ENCODE measurements at places on chromosomes 2 and 18.

- no peak for DNase-seq
These were observed 261.4 kb downstream of the DYSF start for GRCh38 chr2:71714601-71715240.

- DNase-seq: no peak
These were observed 10.2 kb downstream of the ALPG start for GRCh38 chr2:232416521-232417470.

DNA sequence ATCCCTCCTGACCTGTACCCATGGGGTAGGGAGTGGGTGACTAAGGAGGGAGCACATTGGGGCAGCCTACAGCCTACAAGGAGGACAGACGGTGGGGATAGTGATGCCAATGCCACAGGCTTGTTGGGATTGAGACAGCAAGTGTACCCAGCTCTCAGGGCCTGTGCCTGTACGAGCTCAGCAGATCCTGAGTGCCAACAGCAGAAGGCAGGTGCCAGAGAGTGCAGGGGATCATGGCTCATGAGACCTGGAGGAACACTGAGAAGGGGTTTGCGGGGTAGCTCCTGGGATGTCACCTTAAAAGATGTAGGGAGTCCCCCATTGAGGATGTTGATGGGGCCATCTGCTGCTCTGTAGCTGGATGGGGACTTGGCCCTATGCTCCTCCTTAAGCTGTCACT lies 10.3 kb upstream of the SNED1 start:
- DNase-seq: no peak

DNA sequence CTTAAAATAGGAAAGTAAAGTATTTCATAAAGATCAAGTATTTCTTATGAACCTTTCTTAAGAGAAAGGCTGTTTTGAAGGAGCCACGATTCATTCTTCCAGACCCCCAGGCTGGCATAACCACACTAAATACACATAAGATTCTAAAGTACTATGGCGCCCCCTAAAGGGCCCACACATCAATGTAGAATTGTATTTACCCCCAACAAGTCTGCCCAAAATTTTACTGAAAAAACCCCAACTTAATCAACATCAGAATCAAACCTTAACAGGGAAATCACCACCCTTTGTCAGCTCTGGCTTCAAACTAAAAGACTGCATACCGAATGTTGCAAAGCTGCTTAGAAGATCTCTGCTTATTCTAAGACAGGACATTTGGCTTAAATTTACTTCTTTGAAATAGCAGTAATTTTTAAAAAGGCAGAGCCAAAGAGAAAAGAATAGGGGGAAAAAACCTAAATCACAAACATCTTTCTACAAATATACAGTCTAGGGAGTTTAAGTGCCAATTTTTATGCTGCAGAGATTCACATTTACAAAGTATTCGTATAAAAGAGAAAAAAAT lies 20.4 kb upstream of the BCL2 start:
- peak; percentile 21 for DNase-seq

- no peak for DNase-seq
These were observed 1.7 kb downstream of the TNFRSF11A start for GRCh38 chr18:62326646-62327348.

DNA sequence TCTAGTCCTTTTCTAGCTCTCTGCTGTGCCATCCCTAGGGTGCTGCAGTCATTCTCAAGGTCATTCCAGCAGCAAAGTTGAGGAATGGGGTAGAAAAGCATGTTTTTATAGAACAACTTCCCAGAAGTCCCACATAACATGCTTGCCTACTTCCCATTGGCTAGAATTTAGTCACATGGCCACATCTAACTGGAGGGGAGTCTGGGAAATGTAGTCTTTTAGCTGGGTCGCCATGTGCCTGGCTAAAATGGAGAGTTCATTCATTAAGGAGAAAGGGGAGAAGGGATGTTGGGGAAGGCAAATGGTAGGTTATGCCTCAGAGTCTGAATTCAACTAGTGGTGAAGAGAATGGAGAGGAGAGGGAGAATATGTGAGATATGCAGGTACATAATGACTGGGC lies 85.7 kb downstream of the SLC4A3 start:
- DNase-seq: no peak

DNA sequence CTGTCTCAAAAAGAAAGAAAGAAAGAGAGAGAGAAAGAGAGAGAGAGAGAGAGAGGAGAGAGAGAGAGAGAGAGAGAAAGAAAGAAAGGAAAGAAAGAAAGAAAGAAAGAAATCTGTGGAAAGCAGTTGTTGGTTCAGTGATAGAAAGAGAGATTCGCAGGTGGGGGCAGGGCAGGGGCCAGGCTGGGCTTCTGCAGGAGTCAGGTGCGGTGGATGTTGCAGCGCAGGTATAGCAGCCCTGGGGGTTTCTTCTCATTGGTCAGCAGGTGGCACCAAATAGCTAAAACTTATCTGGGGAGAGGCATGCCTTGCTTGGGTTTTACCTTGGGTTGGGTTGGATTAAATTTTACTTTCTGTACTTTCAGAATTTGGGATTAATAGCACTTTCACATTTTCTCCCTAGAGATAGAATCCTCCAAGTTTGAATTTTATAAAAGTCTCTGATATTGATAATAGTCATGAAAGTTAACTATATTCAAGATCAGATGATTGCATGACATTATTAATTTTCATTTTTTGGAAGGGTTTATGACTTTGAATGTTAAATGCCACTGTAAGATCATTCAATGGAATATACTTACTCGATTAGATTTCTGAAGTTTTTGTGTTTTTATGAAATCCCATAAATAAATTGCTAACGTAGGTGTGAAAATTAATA lies 66.6 kb downstream of the SPTBN1 start:
- DNase-seq: peak; percentile 28

DNA sequence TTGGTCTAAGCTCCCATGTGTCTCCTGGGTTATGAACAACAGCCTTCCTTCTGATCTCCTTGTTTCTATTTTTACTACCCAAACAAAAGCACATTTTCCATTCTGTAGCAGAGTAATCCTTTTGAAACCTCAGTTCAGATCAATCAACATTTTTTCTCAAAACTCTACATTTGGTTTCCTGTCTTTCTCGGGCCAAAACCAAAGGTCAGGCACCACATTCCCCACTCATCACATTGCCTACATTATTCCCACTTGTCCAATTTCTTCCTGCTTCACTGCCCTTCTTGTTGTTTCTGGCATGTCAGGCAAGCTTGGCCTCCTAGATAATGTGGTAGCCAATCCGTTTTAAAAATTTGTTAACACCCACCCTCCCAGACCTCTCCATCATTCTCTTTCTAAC lies 196.8 kb downstream of the PPP1R1C start:
- DNase-seq: no peak

DNA sequence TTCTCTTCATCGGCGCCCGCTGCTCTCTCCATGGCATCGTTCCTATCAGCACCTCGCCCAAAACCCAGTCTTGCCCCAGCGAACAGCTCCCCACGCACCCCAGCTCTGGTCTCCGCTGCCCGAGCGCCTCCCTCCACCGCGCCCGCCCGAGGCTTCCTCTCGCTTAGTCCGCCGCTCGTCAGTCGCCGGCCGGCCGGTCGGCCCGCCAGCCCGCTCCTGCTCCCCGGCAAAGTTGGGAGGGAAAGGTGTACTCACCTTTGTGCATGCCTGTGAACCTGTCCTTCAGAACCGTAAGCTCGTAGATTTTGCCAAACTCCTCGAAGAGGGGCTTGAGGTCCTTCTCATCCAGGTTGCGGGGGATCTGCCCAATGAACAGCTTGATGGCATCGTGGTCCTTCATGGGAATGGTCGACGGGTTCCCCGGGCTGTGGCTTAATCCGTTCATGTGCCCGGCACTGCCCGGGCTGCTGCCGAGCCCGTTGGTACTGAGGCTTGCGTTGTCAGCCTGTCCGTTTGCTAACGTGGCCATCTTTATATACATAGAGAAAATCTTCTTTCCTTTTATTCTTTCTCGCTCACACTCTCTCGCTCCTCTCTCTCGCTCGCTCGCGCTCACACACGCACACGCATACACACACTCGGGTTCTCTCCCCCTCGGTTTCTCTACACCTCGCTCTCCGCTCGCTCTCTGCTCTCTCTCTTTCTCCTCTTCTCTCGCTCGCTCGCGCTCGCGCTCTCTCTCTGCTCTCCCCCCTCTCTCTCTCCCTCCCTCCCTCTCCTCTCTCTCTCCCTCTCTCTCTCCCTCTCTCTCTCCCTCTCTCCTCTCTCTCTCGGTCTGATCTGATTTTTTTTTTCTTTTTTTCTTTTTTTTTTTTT lies at the start of gene CELF4:
Gene CELF4, minus strand, starts transcription at position 698 of the 876 bp plus-strand sequence.
- DNase-seq: no peak

GRCh38 chr2:23423873-23424680 lies 39.1 kb downstream of the KLHL29 start:
- DNase-seq: no peak

DNA sequence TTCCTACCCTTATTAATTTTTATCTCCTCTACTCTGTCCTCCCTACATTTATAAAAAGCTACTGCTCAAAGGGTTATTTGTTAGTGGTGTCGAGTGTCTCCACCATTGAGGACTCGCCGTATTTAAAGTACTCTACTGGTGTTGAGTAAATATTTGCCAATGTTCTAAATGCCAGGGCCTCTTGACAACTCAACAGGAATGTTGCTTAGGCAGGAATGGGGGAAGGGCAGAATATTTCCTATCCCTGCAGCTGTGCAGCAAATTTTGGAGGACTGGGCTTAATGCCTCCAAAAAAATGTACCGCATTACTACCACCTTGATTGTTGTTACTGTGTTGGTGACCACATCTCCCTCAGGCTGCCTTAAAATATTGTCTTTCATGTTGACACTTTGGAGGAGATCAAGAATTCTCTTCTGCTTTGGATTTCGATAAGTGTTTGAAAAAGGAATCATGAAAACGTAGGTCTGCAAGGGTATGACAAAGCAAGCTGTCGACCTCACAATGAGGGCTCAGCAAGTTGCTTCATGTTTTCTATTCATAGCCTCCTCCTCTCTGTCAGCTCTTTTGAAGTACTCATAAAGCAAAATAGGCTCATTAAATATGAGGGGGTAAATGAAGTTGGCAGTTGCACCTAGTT lies 84.3 kb downstream of the EFEMP1 start:
- DNase-seq: no peak

DNA sequence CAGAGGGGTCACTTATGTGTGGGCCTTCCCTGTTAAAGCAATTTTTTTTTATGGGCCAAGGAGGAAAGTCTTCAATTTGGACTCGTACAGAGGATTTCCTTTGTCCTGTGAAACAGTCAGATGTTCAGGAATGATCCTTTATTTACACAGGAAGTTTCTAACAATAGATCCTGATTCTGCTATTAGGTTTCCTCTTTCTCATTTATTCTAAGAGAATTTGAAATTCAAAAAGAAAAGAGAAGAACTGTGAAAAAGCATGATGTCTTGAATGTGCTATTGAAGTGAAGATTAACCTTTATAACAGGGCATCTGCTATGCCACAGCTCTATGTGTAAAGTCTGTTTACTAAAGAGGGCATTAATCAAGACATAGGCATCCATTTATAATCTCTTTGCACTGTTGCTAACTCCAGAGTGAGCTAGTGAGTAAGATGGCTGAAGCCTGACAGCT lies 105.3 kb upstream of the FAM98A start:
- no peak for DNase-seq

- DNase-seq: no peak
These were observed 87.6 kb downstream of the C2orf74 start for GRCh38 chr2:61249521-61250071.

DNA sequence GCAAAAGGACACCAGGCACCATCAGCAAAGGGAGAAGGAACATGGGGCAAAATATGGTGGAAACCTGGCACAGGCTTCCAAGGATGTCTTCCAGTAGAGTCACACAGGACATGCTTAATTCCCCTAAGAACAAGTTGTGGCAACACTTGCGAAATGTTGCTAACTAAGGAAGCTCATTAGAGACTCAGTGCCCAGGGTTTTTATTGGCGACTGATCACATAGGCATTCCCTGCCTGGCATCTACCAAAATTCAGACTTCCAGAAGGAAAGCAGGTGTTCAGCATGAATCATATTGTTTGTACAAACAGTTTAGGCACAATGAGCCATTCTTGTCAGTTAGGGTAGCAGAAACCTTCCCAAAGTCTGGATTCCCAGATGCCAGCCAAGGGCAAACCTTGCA lies 25.7 kb downstream of the SLC4A1AP start:
- no peak for DNase-seq

DNA sequence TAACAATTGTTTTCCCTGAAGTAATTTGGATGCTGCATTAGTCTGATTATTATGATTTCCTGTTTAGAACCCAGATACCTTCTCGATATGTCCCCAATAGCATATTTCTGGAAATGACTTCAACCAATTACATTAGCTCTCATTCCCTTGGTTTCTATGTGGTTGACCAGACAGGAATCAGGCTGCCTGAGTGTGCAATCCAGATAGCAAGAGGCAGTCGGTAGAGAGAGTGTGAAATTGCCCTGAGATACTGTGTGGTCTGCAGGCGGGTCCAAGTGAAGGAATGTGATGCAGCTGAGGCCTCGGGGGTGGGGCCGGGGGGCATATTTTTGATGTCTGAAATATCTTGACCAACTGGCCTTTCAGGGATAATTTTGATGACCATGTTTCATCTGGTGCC lies 143.9 kb upstream of the ITGA6 start:
- no peak for DNase-seq

- peak; percentile 34 for DNase-seq
These were observed 1.2 kb upstream of the UGT1A5 start for GRCh38 chr2:233711312-233712008.

DNA sequence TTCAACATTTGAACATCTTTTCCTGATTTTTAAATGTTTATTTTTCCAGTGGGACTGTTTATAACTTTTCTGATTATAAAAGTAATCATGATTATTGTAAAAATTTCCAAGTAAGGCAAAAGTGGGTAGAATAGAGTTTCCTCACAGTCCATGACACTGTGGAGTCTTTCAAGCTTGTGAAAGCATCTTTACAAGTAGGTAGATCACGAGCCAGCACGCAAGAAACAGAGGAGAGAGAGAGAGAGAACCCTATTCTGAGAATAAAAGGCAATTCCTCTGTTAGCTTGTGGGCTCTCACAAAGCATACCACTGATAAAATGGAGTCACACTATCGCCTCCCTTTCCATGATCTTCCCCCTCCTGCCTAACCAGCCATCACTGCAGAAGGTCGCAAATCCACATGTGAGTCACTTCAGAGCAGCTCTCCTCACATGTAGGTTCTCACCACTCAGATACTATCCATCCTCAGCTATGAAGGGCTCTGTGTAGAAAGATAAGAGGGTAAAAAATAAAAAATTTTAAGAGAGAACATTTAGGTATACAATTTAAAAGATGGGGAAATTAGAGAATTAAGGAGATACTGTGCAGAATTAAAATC lies 40.3 kb downstream of the AAK1 start:
- DNase-seq: no peak

GRCh38 chr2:219422952-219423534 lies 4.9 kb downstream of the DES start:
- no peak for DNase-seq

DNA sequence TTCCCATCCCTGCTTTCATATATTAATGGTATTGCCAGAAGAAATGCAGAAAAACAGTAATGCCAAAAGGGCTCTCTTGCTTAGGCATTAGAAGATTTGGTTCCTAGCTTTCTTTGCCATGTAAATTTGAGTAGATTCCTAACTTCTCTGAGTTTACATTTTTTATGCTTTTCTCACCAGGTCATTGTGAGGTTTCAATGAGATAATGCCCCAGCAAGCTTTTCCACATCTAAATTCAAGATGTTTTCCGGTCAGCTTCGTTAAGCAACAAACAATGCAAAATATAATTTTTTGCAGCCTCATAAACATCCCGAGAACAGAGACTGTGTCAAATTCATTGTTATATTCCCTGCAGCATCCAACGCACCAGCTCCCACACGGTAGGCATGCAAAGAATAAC lies 44.9 kb downstream of the NCKAP5 start:
- DNase-seq: no peak
